Stimulated activated CD4-positive, alpha-beta T cell treated with anti-CD3 and anti-CD28 coated beads, Interleukin-15, amount 100 ng/mL, for 1 hour (primary cell): ENCODE measurements at places on chromosomes 7 and 10.

DNA sequence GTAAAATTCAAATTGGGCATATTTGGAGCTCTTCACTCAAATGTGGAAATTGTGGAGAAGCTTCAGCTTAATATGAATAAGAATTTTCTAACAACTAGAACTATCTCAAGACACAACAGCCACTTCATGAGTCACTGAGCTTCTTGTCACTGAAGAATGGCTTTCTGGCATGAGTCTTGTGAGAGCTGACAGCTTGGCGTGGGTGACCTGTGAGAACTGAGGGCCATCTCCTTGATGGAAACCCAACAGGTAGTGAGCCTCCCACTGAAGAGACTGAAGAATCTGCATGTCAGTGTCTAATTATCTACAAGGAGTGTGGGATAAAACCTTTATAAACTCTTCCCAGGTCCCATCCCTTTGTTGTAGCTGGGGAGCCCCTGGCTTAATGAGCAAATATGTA is 66.0 kb downstream of the CLEC2L start:
- no peak for DNase-seq

GRCh38 chr7:70771451-70771850 is 360.5 kb upstream of the GALNT17 start:
- no peak for DNase-seq

DNA sequence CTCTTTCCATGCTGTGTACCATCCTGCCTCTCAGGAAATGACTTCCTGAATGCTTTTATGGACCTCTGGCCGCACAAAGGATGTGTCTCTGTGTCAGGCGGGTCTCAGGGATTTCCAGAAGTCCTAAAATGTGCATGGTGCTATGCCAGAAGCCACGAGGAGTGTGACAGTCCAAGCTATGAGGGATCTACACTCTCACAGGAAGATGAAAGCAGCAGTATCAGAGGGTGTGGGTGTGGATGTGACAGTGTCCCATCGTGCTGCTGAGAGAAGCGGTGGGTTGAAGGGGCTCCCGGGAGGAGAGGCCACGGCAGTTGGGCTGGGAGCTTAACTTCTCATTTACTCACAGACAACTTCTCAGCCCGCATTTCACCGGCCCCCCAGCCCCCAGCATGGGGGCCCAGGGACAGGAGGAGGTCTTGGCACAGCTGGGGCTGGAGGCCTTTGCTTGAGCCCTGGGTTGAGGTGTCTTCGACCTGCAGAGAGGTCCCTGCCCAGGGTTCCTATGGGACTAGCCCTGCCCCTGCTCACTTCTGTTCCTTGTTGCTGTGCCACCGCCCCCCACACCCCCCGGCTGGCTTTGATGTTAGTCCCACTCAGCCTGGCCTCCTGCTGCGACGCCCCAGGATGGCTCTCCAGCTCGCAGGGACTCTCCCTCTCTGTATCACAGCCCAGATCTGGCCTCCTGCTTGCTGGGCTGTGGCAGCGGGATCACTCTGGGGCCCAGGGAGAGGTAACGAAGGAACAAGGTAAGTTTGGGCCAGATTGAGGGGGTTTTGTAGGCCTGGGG is 30.8 kb upstream of the EMX2 start:
- no peak for DNase-seq

- no peak for DNase-seq
Observed at GRCh38 chr7:156419782-156420181, 220.8 kb upstream of the RNF32 start.

DNA sequence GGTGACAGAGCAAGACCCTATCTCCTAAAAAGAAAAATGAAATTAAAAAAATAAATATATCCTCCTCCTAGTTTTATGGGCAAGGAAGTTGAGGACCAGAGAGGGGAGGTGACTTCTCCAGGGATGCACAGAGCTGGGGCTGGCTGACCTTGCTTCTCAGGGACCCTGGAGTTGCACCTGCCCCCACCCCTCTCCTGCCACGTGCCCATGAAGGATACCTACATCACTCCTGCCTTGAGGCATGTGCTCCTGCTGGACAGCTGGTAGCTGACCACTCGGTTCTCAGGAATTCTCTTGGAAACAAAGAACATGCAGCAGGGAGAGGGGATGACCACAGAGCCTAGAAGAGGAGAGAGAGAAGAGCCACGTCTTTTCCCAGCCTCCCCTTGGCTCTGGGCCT is 522 bp downstream of the CCL24 start:
- DNase-seq, result no peak

DNA sequence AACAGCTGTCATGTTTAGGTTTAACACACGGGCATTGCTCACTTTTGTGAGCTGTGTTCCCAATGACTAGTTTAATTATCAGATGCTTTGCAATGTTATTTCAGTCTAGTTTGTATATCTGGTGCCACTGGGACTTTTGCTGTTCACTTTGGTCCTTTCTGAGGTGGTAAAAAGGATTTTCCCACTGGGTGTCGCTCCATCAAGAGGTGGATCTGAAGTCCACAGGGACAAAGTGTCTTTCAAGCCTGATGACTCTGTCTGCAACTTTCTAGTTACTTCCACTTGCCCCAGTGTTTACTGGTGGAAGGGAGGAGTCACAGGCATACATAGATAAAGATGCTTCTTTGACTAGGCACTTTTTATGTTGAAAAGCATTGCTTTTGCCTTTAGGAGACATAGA is 242.2 kb downstream of the HGF start:
- no peak for DNase-seq

DNA sequence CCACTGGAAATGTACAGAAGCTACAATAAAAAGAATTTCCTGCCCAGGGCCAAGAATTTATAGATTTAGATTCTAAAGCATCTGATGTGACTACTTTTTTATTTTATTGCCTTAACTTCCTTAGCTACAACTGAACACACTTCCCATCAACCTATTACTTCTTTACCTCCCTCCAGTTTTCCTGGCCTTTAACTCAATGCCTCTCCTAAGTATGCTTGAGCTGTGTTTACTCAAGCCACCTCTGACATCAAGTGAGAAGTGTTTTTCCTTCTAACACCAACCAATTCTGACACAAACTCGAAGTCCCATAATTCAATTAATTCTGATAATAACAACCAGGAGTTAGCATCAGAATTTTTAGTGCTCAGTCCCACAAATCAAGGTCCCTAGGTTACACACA is 170.0 kb downstream of the IMMP2L start:
- DNase-seq, result no peak

DNA sequence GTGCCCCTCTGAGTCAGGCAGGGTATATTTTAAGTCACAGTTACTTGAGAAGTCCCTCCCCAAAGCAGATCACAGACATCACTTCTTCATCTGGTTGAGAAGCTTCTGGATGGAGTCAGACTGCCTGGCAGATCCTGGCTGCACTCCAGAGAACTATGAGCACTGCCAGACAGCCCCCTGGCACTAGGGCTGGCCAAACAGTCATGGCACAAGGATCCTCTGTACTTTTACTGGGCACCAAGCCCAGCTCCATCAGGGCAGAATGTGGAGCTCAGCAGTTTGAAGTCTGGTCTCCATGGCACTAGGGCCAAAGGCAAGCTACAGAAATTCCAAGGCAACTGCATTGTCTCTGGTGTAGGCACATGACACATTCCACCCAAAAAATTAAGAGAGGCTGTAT is 162.1 kb downstream of the NRG3 start:
- no peak for DNase-seq

DNA sequence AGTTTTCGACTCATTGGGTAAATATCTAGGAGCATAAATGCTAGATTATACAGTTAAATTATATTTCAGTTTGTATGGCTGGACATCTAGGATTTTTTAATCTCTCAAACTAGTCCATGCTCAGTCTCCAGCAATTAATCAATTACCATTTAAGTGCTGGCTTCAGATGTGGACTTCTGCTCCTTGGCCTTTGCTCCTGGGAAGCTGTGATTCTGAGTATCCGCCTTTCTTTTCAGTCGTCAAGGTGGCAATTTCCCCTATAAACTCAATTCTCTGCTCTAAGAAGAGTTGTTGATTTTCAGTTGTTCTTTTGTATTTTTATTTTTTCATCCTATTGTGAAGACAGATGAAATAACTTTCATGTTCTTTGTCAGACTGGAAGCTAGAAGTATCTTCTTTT is 23.7 kb downstream of the TFPI2 start:
- no peak for DNase-seq
